ENCODE measurements at places on chromosomes 1 and 21. TPM values are rescaled to one million over a fixed set of nuclear protein-coding genes. Genes with fewer than 3 reads are reported as not detected.

DNASE2B gene
- total RNA-seq: not detected

AQP10 gene
- 0.70 TPM for total RNA-seq

IGFN1 gene
- 0.05 TPM for total RNA-seq

RHD gene
- total RNA-seq: not detected

DYNLT5 gene
- 4.0 TPM for total RNA-seq

AK5 gene
- total RNA-seq: 1.3 TPM

DLGAP3 gene
- total RNA-seq: 0.11 TPM

FNDC10 gene
- 1.7 TPM for total RNA-seq

GUCA2B gene
- total RNA-seq: not detected

ZBTB8B gene
- total RNA-seq: not detected

Measured in cardiac septum (tissue), 1 donor.